Spinal cord (tissue), 10 donors: ENCODE measurements at places on chromosomes 11 and 22. TPM values are rescaled to one million over a fixed set of nuclear protein-coding genes. Genes with fewer than 3 reads are reported as not detected.

DNA sequence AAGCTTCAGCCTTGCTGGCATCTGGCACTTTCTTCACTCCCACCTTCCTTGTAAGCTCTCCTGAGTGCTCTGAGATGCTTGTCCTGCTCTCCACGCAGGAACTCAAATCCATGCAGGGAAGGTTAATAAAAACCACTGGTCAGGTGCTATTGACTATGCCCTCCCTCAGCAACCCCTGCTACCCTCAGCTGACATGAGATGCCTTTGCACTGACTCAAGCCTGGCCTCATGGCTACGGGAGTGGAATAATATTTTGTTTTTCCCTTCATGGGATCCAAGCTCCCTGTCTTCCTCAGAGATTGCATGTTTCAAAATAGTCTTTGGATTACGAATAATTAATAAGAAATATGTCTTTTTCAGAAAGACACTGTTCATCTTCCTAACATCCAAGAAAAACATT is 31.7 kb upstream of the ABCC8 start:
- DNase-seq = no peak

MUC6 gene
- 2.2 TPM for polyA plus RNA-seq

KCNK4 gene
- 7.8 TPM for polyA plus RNA-seq

SLC1A2 gene
- 167 TPM for polyA plus RNA-seq

GRCh38 chr11:2474059-2474901 is 29.5 kb downstream of the KCNQ1 start:
- no peak for DNase-seq

DNA sequence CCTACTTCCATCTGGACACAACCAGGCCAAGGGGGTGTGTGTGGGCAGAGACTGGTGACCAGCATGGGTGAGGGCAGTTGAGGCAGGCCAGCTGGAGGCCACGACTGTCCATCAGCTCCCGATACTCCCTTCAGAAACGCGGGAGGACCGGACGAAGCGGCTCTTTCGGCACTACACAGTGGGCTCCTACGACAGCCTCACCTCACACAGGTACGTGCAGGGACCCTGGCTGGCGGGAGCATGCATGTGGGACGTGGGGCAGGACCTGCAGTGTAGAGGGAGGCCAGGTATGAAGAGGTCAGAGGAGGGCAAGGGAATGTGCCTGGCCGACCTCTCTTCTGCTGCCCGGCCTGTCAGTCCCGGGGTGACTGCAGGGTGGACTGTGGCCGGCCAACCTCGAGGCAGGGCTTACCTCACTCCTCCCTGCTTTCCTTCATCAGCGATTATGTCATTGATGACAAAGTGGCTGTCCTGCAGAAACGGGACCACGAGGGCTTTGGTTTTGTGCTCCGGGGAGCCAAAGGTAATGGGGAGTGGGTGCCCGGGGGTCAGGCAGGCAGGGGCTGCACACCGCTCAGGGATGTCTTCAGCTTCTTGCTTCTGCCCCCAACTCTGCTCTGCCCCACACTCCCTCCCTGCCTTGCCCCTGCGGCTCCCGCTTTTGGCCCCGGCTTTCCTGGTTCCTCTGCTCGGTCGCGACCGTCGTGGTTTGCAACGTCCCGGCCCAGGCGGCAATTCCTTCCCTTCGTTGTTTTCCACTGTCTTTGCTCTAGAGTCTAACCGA is 31.3 kb downstream of the SHANK3 start:
- no peak for DNase-seq

DNA sequence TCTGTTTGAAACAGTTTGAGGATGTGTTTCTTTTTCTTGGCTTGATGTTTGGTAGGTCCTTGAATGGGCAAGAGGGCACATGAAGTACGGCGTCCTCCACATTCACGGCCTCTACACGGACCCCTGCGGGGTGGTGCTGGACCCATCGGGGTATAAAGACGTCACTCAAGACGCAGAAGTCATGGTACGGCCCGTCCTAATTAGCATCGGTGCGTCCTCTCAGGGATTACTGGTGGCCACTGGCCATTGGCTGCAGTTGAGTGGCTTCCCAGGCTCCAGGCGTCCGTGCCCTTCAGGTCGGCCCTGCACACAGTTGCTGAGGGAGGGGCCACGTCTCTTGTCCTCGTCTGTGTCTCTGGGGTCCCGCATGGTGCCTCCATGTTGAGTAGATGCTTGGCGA is 20.8 kb downstream of the FAM118A start:
- DNase-seq = no peak

GRCh38 chr11:16382638-16383380 is 26.5 kb upstream of the SOX6 start:
- no peak for DNase-seq

- DNase-seq = no peak
These were observed 553.5 kb downstream of the TBC1D22A start for GRCh38 chr22:47315862-47316419.

- DNase-seq = no peak
These were observed 10.8 kb downstream of the AHNAK start for GRCh38 chr11:62535802-62536201.

DNA sequence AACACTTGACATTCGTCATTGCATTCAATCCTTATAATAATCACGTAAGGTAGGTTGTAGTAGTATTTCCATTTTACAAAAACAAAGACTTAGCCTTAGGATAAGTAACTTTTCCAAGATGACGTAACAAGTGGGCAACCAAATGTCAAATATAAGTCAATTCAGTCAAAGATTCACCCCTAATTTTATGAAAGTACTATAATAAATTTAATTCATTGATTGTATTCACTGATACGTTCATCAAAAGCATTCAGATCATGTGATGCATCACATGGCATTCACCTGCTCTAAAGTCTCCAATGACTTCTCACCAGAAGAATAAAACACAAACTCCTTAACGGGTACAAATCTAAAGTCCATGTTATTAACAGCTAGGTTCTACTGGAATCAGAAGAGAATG is 2.1 kb downstream of the KIF18A start:
- DNase-seq = no peak

DNA sequence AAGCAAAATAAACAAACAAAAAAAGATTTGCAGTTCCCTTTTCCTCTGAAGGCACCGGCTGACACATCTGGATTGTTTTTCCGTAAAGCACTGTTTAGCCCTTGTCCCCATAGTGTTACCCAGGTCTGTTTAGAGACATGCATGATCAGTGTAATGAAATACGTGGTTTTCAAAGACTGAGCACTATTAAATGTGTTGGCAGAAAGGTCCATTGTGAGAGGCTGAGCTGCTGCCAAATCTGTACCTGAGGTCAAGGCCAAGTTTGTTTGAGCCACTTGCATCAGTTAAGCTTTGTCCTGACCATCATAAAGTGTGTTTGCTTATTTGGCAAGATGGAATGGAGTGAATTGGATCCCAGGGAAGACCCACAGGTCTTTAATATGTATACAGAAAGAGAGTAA is 26.3 kb downstream of the CTR9 start:
- no peak for DNase-seq

DNA sequence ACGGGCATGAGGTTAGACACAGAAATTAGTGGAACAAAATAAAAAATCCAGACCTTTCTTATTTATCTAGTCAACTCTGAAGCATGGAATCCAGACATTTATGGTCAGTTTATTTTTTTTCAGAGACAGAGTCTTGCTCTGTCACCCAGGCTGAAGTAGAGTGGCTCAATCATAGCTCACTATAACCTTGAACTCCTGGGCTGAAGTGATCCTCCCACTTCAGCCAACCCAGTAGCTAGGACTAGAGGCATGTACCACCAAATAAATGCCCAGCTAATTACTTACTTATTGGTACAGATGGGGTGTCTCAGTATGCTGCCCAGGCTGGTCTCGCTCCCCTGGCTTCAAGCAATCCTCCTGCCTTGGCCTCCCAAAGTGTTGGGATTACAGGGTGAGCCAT is 8.7 kb downstream of the NPAT start:
- DNase-seq = no peak

DNA sequence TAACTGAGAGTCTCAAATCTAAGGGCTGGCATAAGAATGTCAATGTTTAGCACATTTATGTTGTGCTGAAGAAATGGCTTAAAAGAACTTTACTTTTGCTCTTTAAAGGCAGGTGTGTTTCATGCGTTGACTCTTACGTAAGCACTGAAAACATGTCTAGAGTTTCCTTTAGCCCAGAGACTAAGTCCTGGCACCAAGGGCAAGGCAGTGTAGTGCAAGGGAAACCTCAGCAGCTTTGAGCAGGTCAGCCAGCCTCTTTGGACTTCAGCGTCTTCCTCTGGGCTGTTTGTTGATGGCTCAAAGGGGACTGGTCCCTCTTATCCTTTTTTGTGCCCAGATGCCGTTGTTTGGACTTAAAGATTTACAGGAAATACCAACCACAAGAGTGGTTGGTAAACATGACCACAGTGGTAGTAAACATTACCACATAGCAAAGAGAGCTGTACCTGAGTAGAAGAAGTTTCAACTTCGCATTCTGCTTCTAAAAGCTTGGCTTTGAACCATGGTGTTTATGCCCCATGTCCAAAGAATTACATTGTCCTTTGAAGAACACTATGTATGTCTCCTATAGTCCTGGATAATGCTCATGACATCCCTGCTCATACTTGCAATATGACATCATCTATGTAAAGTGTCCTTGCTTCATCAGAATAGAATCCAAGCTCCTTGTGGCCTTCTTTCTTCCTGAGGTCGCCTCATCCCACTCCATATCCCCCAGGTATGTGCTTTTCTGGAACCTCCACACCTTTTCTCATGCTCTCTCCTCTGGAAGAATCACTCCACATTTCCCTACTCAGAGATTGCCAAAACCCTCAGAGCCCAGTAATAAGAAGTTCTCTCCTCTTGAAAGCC is 23.5 kb downstream of the TENM4 start:
- no peak for DNase-seq

ART1 gene
- polyA plus RNA-seq = not detected

KCNK7 gene
- 0.77 TPM for polyA plus RNA-seq

DNA sequence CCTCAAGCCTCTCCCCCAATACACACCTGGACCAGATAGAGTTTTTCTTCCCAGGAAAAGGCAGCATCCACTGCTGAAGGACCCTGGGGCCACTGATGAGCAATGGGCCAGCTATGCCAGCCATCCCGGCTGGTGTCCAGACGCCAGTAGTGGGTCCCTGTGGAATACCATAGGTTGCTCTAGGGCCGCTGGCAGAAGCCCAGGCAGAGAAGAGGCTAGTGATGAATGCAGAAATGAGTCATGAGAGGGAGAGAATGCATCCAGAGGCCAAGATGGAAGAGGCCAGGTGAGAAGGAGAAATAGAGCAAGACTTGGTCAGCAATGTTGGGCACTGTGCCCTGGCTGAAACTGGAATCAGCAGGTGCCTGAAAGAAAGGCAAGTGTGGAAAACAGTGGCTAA is 8.9 kb downstream of the HPX start:
- no peak for DNase-seq

- no peak for DNase-seq
These were observed 121.2 kb downstream of the ZNF280B start for GRCh38 chr22:22387386-22387736.

- no peak for DNase-seq
These were observed 195.2 kb upstream of the RAG2 start for GRCh38 chr11:36792996-36793914.

DNA sequence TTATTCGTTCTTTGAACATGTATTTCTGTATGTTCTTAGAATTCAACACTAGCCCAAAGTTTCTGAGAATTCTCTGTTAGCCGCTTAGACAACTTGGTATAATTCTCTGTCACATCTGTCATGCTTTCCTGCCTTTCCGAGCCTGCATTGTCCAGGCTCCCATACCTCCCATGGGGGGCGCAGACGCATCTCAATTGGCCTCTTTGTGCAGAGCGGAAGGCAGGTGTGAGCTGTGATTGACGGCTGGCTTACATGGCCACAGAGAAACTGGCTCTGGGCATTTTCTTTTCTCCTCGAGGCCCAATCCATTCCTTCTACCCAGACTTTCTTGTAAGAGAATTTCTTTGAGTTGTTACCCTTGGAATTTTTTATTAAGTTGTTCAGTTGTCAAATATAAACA is 132.7 kb upstream of the SESN3 start:
- peak; percentile 66 for DNase-seq
